Endodermal cell (in vitro differentiated cells): ENCODE measurements at places on chromosomes 11 and 22. TPM values are rescaled to one million over a fixed set of nuclear protein-coding genes. Genes with fewer than 3 reads are reported as not detected.

ZP1 gene
- total RNA-seq, result not detected in 3 replicates

GRCh38 chr11:130674686-130675308, 226.4 kb downstream of the ADAMTS15 start:
- no peak overlapping the region for H3K27ac ChIP-seq
- H3K4me1 ChIP-seq, result peaks cover 3% of the 10 kb centered on the region
- H3K4me3 ChIP-seq, result no peak overlapping the region
- H3K27me3 ChIP-seq, result no peaks in the 10 kb centered on the region
- DNase-seq, result no peak

- no peak overlapping the region for H3K4me3 ChIP-seq
- H3K4me1 ChIP-seq, result no peaks in the 10 kb centered on the region
- no peaks in the 10 kb centered on the region for H3K27me3 ChIP-seq
- no peak overlapping the region for H3K27ac ChIP-seq
- DNase-seq, result no peak
Observed at GRCh38 chr11:10117709-10118351, 176.2 kb downstream of the SBF2 start.

DNA sequence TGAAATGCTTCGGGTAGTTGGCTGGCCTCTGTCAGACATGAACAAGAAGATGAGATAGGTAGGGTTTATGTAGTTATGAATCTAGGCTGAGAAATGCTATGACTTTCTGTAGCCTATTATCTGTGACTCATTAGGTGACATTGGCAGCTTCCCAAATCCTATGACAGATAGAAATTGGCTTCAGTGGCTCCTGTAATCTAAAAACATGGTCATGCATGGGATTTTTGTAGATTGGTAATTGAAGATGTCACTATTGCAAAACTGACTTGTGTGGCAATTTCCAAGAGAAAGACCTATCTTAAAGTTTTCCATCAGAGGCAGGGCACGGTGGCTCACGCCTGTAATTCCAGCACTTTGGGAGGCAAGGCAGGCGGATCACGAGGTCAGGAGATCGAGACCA, 29.4 kb upstream of the GRIK4 start:
- H3K4me3 ChIP-seq, result no peak overlapping the region
- no peak for DNase-seq
- no peaks in the 10 kb centered on the region for H3K4me1 ChIP-seq
- peaks cover 80% of the 10 kb centered on the region for H3K36me3 ChIP-seq
- no peak overlapping the region for H3K27ac ChIP-seq

GRCh38 chr11:6402061-6402470, 11.8 kb downstream of the SMPD1 start:
- no peaks in the 10 kb centered on the region for H3K27me3 ChIP-seq
- H3K27ac ChIP-seq, result no peak overlapping the region
- peaks cover 9% of the 10 kb centered on the region for H3K36me3 ChIP-seq
- H3K4me1 ChIP-seq, result no peaks in the 10 kb centered on the region
- H3K4me3 ChIP-seq, result no peak overlapping the region
